ENCODE measurements at places on chromosomes 16 and 17. TPM values are rescaled to one million over a fixed set of nuclear protein-coding genes. Genes with fewer than 3 reads are reported as not detected.

SLC35G6 gene
- total RNA-seq, result not detected

KRT40 gene
- not detected for total RNA-seq

KRTAP2-2 gene
- not detected for total RNA-seq

OR3A3 gene
- total RNA-seq, result not detected

GRCh38 chr17:12089809-12090384 lies 69.2 kb downstream of the MAP2K4 start:
- ATAC-seq, result no peak

- peak; percentile 56 for ATAC-seq
Observed at GRCh38 chr17:63961355-63962212, 11.1 kb downstream of the SCN4A start.

DNA sequence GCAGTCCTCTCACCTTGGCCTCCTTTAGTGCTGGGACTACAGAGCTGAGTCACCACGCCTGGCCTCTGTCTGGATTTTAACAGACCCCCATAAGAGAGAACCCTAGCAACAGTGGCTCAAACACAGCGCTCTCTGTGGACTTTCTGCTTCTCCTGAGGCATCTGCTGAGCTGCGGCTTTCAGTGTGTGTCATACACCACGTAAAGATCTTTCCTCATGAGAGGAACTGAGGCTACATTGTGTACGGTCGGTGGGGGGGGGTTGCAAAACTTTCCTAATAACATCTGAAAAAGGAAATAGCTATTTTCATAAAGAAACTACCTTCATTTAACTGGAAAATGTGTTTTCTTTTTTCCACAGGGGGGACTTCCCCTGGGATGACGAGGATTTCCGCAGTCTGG lies 32.9 kb downstream of the DEF8 start:
- peak; percentile 91 for ATAC-seq

DNA sequence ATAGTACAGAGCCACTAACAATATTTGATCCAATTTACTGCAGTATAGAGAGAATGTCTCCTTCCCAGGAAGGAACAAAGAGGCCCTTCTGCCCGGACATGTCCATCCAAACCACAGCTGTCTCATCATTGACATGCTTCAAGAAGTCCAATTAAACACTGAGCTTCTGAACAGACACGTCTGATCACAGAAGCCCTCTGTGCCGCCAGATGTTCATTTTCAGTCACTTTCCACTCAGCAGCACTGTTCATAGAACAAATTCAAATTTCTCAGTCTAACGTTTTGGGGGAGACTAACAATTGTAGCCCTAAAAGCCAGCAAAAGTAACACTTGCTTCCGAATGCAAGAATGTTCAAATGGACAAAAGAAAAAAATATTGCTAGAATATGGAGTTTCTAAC lies 15.3 kb downstream of the ZC3H7A start:
- no peak for ATAC-seq

DNA sequence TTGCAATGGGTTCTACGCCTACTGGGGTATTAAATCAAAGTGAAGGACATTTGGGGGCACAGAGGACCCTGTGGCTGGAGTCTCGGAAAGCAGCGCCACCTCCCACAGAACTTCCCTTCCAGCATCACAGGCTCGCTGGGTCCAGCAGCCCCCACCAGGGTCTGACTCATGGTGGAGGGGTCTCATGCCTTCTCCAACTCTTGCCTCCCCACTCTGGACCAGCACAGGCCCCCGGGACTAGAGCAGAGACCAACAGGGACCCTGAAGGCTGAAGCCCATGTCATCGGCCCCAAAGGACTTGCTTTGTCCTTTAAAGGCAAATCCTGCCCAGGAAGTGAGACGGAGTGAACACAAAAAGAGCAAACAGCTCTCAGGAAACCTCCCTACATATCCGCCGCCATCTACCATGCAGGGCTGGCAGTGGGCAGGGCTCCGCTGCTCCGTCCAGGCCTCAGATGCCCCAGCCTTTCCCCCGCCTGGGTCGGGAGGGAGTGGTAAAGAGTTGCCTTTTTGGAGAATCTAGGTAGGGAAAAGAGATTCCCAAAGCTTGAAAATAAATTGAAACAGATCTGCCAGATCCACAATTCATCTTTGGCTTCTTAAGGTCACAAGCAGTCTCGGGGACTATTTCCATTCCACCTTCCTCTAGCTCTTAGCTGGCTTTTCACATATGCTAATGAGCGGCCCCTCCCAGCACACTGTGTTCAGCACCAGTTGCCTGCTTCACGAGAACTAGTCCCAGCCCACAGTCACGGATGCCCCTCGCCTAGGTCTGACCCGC lies 2.1 kb upstream of the GPRC5C start:
- peak; percentile 13 for ATAC-seq

DNA sequence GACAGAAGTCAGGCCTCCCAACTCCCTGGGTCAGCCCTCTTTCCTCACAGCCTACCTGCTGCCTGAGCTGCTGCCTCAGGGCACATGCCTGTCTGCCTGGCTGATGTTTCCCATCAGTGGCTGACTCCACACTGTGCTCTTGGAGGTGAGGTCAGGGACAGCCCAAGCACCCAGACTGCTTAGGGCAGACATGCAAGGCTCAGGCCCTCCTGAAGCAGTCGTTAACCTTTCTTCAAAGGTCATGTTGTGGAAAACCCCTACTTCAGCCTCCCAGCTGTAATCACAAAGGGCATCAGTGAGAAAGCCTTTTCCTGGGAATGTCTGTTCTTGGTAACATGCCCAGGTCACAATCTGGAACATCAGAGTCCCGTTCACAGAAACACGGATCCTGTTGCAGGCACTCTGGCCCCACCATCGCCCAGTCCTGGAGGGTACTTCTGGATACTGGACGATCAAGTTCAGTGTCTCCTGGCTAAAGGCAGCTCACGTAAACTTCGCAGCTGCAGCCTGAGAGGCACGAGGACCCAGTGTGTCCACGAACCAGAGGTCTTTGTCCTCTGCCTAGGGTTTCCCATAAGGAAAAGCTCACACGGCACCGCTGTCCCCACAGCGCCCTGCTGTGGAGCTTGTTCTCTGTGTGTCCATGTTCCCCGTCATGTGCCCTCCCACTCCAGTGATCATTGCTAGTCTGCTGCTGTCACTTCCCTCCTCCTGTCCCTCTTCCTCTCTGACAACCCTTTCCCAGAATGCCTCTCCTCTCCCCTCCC lies 54.9 kb downstream of the GNAO1 start:
- ATAC-seq, result no peak

DNA sequence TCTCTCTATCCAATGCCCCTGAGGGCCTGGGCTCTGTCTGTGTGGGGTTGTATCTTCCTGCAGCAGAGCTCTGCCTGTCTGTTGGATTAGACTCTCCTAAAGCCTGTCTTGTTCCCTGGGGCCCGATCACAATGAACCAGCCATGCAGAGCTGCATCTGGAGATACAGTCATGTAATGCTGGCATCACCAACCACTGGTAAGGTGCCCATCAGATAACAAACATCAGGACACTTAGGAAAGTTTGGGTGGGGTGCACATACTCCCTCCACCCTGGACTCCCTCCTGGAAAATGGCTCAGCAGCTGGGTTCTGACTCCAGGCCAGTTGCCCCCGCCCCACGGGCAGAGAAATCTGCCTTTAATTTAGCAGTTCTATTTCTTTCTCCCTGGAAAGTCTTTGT lies 61.3 kb upstream of the BRD7 start:
- ATAC-seq, result no peak

- peak; percentile 42 for ATAC-seq
Observed at GRCh38 chr17:18258356-18259038, at the start of gene FLII. Gene FLII, minus strand, starts transcription at chr17:18258738. Its CDS starts 48 bp downstream, at chr17:18258690.

GRCh38 chr16:50605733-50606430 lies 57.7 kb downstream of the NKD1 start:
- no peak for ATAC-seq

GRCh38 chr17:6079960-6080359 lies 9.8 kb downstream of the WSCD1 start:
- no peak for ATAC-seq

- no peak for ATAC-seq
Observed at GRCh38 chr16:88369447-88370008, 13.2 kb upstream of the ZNF469 start.

DNA sequence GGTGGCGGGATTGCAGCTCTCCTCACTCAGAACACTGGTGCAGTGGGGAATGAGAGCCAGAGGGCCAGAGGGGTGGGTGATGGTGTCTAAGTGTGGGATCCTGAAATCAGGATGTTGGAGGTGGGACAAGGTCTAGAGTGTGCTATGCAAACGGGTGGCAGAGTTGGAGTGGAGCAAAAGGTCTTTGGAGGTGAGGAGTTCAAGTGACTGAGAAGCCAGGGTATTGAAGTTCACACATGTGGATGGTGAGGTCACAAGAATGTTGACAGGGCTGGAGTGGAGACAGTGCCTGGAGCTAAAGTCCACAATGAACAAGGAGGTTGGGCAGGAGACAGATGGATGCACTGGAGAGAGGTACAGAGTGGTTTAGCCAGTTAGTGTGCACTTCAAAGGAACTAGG lies 38.3 kb upstream of the MAP3K14 start:
- no peak for ATAC-seq

DNA sequence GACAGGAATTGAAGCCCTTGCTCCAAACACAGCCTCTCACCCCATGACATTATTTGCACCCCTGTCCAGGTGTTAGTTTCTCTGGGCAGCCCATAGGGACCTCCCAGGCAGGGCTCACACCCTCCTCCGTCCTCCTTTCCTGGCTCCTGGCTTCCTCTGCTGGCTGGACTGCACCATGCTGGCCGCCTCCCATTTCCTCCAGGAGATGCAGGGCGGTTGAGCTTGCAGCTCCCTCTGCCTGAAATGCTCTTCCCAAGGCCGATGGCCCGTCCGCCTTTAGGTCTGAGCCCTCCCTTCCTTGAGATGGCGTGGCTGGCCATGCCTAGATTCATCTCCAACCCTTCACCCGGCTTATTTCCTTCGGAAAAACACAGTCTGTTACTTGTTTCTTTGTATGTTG lies 334.8 kb downstream of the SNX29 start:
- no peak for ATAC-seq

All from activated T-helper 17 cell treated with anti-CD3 and anti-CD28 coated beads, Interleukin-2, amount 50 U/mL, for 72 hours (primary cell).